Activated naive CD4-positive, alpha-beta T cell treated with anti-CD3 and anti-CD28 coated beads, Interleukin-2, amount 10 ng/mL, durations not matched to agents 7 days and 5 days (primary cell): ENCODE measurements at places on chromosomes 6 and 20.

- peak; percentile 39 for DNase-seq
Observed at GRCh38 chr6:16238963-16239797, 793 bp downstream of the GMPR start.

- no peak for DNase-seq
Observed at GRCh38 chr6:36133148-36133547, 2.8 kb downstream of the MAPK13 start.

- DNase-seq = peak; percentile 35
Observed at GRCh38 chr6:149032599-149033405, 284.7 kb upstream of the TAB2 start.

DNA sequence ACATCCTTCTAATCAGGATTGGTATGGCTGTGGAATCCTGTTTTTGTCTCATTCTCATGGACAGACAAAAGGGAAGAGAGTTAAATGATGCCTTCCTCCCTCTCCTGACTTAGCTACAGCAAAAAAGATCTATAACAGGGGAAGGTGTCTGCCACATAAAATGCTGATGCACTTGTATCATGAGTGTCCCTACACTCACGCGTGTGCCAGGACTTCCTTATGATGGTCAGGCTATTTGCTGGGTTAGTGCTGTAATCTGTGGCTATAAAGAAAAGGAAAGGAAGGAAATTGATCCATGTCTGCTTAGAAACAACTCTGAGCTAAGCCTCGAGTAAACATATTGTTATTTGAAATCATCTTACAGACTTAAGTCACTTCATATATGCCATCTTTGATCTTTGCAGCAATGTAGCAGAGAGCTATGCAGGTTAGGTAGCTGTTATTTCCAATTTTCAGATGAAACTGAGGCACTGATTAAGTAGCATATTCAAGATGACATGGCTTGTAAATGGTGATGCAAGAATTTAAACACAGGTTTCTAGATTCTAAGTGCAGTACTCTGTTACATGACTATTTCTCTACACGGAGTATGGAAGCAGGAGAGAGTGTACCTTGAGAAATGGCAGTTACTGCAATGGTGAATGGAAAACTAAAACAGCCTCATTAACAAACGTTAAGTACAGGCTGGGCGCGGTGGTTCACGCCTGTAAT, 8.4 kb upstream of the DHX35 start:
- DNase-seq = no peak

DNA sequence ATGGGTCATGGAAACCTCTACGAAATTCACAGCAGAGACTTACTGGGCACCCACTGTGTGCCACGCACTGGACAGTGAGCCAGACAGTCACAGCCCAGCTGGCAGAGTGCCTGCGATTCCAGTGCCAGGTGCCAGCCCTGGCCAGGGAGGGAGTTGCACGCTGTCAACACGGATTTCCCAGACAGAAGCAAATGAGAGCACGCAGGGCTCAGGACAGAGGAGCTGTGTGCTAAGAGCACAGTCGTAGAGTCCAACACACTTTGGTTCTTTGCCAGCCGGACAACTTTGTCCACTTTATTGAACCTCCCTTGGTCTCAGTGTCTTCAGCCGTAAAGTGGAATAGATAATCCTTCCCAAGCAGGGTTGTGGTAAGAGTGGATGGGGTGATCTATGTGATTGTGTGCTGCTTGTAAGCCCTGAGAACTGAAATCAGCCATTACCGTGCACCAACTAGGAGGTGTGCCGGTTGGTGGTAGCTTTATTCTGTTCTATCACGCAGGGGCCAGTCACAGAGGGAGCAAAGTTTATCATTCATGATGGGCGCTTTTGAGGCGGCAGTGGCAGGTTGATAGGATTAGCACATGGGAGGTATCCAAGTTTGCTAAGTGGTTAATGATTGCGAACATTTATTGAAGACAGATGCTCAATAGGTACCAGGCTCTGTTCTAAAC, 40.6 kb downstream of the SIRPA start:
- DNase-seq = no peak

DNA sequence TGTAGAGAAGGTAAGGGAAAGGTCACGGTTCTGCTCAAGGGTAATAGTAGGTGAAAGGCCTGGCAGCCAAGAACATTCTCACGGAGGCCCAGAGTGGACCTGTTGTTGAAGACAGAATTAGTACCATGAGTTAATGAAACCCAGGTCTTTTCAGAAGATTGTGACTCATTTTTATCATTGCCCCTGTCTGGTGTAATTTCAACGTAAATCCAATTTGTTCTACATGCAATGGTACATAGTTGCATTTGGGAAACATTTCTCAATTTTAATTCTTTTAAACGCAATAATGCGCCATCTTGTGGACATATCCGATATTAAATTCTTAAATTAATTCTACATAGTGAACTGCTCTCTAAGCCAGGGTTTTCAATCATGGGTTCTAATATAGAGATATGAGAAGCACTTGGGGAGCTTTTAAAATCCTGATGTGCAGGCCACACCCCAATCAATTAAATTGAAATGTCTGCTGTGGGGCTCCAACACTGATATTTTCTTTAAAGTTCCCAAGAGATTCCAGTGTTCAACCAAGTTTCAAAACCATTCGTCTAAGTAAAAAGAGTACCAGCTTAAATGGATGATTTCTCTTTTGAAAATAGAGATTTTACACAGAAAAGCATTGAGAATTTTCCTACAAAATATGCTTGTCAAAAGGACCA, 257.4 kb downstream of the PLCB1 start:
- no peak for DNase-seq

- DNase-seq = no peak
Observed at GRCh38 chr20:61161726-61162390, 90.2 kb upstream of the CDH4 start.

DNA sequence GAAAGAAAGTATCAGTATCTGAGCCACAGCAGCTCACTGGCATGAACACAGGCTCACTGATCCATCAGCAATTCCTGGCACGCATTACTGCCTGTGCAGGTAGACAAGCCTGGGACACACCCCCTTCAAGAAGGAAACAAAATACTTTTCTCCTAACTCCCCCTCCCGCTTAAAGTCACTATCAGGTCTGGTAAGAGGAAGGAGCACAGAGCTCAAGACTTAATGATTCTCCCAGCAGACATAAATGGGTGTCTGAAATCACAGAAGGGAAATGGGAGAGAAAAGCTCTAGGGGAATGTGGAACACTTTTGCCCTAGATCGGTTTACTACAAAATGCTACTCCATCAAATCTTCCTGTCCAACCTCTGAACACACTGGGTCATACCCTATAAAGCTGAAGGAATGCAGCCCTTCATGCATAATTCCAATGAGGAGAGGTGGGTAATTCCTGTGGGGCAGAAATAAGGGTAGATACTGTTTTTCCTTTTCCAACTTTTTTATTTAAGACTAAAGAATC, at the start of gene ADGRF1:
ADGRF1 (minus strand) TSS at position 58 of the 517 bp plus-strand sequence. CDS start 13,271 bp downstream, outside the sequence.
- no peak for DNase-seq

DNA sequence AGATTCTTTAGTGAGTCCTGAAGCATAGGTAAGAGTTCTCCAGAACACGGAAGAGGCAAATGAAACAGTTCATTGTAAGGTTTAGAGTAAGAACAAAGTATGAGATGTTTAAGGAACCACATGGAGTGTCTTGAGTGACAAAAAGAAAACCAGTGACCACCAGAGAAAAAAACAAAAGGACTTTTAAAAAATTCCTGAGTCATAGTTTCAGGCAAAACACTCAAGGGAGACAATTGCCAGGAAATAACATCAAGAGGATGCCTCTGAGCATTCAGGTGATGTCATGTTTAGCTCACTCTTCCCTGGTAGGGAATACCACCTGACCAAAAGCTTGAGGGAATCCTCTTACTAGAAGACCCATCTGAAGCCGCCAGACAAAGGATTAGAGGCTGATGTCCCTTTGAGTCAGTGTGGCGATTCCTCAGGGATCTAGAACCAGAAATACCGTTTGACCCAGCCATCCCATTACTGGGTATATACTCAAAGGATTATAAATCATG, 110.3 kb downstream of the COL19A1 start:
- DNase-seq = no peak

DNA sequence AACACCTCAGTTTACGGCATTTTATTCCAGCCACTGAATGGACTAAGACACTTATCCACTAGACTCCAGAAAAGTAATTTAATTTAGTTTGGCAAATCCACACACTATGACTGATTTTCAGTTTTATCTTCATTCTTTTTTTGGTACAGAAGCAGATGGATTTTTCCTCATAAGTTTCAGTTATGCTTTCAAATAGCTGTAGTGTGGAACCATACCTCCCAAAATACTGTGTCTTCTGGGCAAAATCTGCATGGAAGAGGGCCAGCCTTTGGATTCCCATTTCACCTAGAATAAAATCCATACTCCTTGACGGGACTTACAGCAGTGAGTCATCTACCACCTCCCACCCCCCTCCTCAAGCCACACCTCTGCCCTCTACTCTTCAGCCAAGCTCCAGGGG, 43.0 kb downstream of the GSTA2 start:
- DNase-seq = no peak

- no peak for DNase-seq
Observed at GRCh38 chr20:35988910-35989463, 20.6 kb downstream of the CNBD2 start.

DNA sequence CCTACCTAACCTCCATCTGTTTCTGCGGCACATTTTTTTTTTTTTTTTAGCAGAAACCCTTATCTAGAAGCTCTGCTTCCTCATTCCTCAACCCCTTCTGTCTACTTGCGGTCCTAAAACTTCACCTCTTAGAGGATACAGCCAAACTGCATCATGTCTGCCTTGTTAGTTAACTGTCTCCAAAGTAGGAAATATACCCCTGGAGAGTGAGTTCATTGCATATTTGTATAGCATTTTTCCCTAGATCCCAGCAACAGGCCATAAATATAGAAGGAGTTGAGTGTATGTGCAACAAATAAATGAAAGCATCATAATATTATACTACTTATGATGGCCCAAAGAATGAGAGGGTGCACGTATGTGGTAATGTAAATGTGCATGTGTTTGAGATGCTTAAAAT, 1288.6 kb upstream of the GJE1 start:
- DNase-seq = no peak

DNA sequence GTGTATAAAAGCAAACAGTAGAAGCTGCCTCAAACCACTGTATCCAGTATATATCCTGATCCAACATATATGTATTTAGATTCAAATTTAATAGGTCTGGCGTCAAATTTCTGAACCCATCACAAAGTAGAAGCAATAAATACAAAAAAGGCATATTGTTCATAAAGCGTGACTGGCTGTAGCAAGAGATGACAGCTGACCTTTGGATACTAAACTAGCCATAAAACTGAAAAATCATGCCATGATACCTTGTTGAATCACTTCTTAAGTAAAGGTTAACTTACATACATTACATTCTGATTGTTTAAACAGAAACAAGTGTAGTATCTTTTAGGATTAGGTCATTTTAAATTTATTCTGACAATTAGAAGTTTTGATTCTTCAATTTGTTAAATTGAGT, 372.0 kb upstream of the FLRT3 start:
- no peak for DNase-seq

DNA sequence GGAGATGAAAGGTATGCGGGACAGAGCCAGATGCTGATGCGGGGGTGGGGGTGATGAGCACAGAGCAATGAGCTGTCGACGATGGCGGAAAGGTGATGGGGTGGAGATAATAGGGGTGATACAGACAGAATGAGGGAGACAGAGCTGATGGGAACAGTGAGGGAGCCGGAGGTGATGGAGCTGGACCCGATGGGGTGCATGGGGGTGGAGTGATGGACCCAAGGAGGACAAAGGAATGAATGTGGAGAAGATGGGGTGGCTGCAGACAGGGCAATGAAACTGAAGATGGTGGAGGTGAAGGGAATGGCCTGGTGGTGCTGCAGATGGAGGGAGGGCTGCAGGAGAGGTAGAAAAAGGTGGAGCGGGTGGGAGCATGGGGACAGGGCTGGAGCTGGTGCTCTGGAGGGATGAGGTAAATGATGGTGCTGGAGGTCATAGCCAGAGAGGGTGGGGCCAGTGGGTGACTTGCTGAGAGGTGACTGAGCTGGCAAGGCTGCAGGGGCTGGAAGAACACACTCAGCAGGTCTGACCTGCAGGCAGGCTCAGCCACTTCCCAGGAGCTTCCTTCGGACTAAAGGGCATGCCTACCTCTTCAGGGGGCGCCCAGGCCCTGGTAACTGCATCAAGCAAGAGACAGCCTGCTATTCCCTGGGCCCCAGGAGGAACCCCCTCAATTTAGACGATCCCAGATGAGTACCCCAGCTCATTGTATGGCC, 6.0 kb upstream of the FOXS1 start:
- DNase-seq = no peak

DNA sequence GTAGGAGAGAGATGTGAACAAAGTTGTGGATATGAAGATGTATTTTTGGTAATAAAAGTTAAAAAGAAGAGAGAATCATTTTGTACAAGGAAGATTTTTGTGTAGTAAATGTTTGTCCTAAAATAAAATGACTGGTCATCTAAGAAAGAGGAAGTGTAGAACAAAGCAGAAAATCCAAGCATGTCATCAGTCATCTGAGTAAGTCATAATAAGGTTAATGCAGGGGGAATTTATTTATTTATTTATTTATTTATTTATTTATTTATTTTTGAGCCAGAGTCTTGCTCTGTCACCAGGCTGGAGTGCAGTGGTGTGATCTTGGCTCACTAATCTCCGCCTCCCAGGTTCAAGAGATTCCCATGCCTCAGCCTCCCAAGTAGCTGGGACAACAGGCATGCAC, 15.7 kb upstream of the CGA start:
- no peak for DNase-seq

DNA sequence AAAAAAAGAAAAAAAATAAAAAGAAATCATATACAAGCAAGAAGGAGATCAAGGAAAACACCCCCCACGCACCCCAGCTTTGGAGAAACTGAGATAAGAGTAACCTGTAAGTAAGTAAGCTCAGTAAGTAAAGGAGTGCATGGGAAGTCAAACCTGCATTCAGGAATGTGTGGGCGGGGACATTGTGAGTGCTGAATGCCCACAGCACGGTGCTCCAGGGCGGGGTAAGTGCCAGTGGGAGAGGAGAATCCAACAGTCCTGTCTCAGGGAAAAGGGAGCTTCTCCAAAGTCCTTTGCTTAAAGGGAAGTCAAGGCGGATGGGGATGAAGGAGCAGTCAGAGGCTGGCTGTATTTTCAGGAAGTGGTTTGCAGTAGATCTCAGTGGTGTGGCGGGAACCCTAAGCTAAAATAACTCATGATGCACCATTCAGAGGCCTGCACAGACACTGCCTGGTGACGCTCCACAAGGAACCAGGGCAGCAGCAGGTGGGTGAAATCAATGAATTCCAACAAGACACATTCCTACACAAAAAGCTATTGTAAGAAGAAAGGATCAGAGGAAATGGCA, 368.0 kb downstream of the QKI start:
- no peak for DNase-seq

DNA sequence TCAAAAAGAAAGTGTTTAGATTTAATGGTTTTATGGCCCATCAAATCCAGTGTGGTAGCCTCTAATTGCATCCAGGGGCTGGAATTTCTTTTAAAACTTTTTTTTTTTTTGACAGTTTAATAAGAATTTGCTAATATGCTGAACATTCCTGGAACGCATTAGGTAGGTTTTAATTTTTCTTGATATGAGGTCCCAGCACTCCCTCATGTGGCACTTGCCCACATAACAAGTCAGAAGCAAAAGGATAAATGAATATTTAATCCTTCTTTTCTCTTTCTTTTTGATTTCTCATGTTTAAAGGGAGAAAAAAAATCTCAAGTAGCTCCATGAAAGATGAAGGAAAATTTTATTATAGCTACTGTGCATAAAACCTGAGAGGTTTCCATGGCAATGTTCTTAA, 13.5 kb downstream of the HAO1 start:
- DNase-seq = no peak

GRCh38 chr20:1391640-1392442, 1.0 kb downstream of the FKBP1A start:
- DNase-seq = no peak

GRCh38 chr6:35007016-35007415, 118.0 kb downstream of the ANKS1A start:
- no peak for DNase-seq
